A549 treated with RU486 at 1 μM for 4 hours (cell line): ENCODE measurements at places on chromosomes 12 and 14. TPM values are rescaled to one million over a fixed set of nuclear protein-coding genes. Genes with fewer than 3 reads are reported as not detected.

Gene FAM181A
- not detected in 5 replicates for total RNA-seq

Gene ENTPD5
- total RNA-seq: 3.9 to 7.1 TPM (median 6.0 TPM) in 5 replicates

Gene CIROP
- total RNA-seq: not detected in 5 replicates

Gene NTS
- total RNA-seq: 35.3 to 94.8 TPM (median 77.0 TPM) in 5 replicates

Gene SDS
- total RNA-seq: 0.16 to 1.0 TPM (median 0.59 TPM) in 5 replicates

Gene MMAB
- 23.1 to 30.9 TPM (median 28.3 TPM) in 5 replicates for total RNA-seq

Gene ART4
- 0.16 TPM in 1 of 5 replicates, not detected in the others for total RNA-seq

Gene CLEC1A
- total RNA-seq: not detected in 5 replicates

Gene KCNK10
- total RNA-seq: not detected in 5 replicates

Gene HOXC6
- total RNA-seq: 4.2 to 5.4 TPM (median 4.5 TPM) in 5 replicates

Gene FOXN4
- not detected in 5 replicates for total RNA-seq

Gene SLC10A1
- not detected in 5 replicates for total RNA-seq

Gene CPNE6
- total RNA-seq: not detected in 5 replicates

Gene PDZRN4
- 0.03 TPM in 1 of 5 replicates, not detected in the others for total RNA-seq

Gene CHGA
- total RNA-seq: 0.86 to 2.1 TPM (median 1.4 TPM) in 5 replicates

Gene PTCSC3
- not detected in 5 replicates for total RNA-seq

Gene RNU7-1
- not detected in 5 replicates for total RNA-seq

Gene KIAA0586
- total RNA-seq: 7.8 to 10.6 TPM (median 9.4 TPM) in 5 replicates

Gene MYF5
- total RNA-seq: not detected in 5 replicates

Gene CIDEB
- total RNA-seq: 0.15 to 1.00 TPM (median 0.20 TPM) in 5 replicates

Gene RPL41
- 5,266 to 6,618 TPM (median 5,546 TPM) in 5 replicates for total RNA-seq

Gene PLEKHD1
- 0.03 to 0.05 TPM (median 0.04 TPM) in 3 of 5 replicates, not detected in the others for total RNA-seq

Gene TMEM63C
- 0.45 to 1.0 TPM (median 0.76 TPM) in 5 replicates for total RNA-seq

Gene NTF3
- total RNA-seq: not detected in 5 replicates

Gene RNASE2
- total RNA-seq: not detected in 5 replicates

Gene TDRD9
- total RNA-seq: not detected in 5 replicates

Gene AGAP2
- 0.10 to 0.16 TPM (median 0.13 TPM) in 5 replicates for total RNA-seq

Gene ASCL1
- total RNA-seq: not detected in 5 replicates

Gene DPF3
- total RNA-seq: 0.13 to 0.61 TPM (median 0.23 TPM) in 5 replicates

Gene KLHDC2
- total RNA-seq: 24.8 to 38.0 TPM (median 34.7 TPM) in 5 replicates

Gene RNASE9
- total RNA-seq: not detected in 5 replicates

Gene FAM161B
- total RNA-seq: 1.6 to 2.0 TPM (median 1.9 TPM) in 5 replicates

Gene MRPL51
- 292 to 379 TPM (median 297 TPM) in 5 replicates for total RNA-seq

Gene IL22
- not detected in 5 replicates for total RNA-seq

Gene PTHLH
- total RNA-seq: 33.7 to 38.2 TPM (median 35.7 TPM) in 5 replicates

Gene EML5
- 0.47 to 1.1 TPM (median 0.83 TPM) in 5 replicates for total RNA-seq

Gene SMIM41
- total RNA-seq: not detected in 5 replicates

Gene PLA2G1B
- not detected in 5 replicates for total RNA-seq

Gene B4GALNT3
- total RNA-seq: 0.43 to 1.0 TPM (median 0.64 TPM) in 5 replicates

Gene RPL10L
- total RNA-seq: not detected in 5 replicates

Gene KLRB1
- not detected in 5 replicates for total RNA-seq

Gene CCDC196
- not detected in 5 replicates for total RNA-seq
